Cardiac muscle cell (in vitro differentiated cells and primary cell): ENCODE measurements at places on chromosomes 6 and 20.

- no peak for DNase-seq
- H3K27ac ChIP-seq: no peak overlapping the region
- H3K4me1 ChIP-seq: no peaks in the 10 kb centered on the region
- H3K36me3 ChIP-seq: no peaks in the 10 kb centered on the region
Measured at GRCh38 chr6:124123617-124124209, 320.0 kb downstream of the NKAIN2 start.

DNA sequence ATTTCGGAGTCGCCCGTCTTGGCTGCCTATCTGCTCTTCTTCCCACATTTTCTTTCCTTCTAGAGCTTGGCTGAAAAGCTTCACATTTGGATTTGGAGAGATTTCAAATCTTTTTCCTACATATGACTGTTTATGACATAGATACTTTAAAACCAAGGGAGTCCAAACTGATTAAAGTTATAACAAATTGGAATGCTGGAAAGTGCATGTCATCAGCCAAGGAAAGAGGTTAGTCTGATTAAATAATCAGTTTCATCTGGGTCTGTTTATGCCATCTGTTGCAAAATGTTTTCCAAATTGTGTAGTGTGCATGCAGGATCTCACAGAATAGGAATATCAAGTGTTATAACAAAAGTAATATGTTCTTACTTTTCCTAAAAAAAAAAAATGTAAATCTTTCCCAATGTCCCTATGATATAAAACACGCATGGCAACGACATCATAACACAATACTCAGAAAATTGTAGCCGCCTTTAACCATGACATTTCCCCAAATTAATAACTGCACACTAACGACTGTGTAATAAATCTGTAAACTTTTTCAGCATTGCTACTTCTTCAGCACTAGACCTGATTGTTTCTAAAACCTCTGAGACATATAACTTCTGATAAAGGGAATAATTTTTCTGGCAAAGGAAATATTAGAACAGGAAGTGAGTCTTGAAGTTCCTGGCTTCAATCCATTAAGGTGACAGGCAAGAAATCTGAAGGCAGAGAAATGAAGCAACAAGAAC is 230.2 kb upstream of the FOXQ1 start:
- H3K27me3 ChIP-seq: no peaks in the 10 kb centered on the region
- H3K4me1 ChIP-seq: peaks cover 15% of the 10 kb centered on the region
- DNase-seq: peak; percentile 65
- no peak overlapping the region for H3K4me3 ChIP-seq
- H3K27ac ChIP-seq: no peak overlapping the region

- no peak for DNase-seq
- no peaks in the 10 kb centered on the region for H3K4me1 ChIP-seq
- no peaks in the 10 kb centered on the region for H3K36me3 ChIP-seq
- no peaks in the 10 kb centered on the region for H3K27me3 ChIP-seq
- no peak overlapping the region for H3K27ac ChIP-seq
Measured at GRCh38 chr6:148231572-148231971, 111.1 kb upstream of the SASH1 start.

- no peaks in the 10 kb centered on the region for H3K36me3 ChIP-seq
- no peak overlapping the region for H3K4me3 ChIP-seq
- peaks cover 70% of the 10 kb centered on the region for H3K27me3 ChIP-seq
- H3K4me1 ChIP-seq: no peaks in the 10 kb centered on the region
- peak; percentile 33 for DNase-seq
Measured at GRCh38 chr6:40419377-40419776, 167.8 kb downstream of the LRFN2 start.

- no peaks in the 10 kb centered on the region for H3K27me3 ChIP-seq
- no peaks in the 10 kb centered on the region for H3K4me1 ChIP-seq
- no peaks in the 10 kb centered on the region for H3K36me3 ChIP-seq
- H3K4me3 ChIP-seq: no peak overlapping the region
Measured at GRCh38 chr20:41837669-41838224, 219.6 kb upstream of the CHD6 start.

DNA sequence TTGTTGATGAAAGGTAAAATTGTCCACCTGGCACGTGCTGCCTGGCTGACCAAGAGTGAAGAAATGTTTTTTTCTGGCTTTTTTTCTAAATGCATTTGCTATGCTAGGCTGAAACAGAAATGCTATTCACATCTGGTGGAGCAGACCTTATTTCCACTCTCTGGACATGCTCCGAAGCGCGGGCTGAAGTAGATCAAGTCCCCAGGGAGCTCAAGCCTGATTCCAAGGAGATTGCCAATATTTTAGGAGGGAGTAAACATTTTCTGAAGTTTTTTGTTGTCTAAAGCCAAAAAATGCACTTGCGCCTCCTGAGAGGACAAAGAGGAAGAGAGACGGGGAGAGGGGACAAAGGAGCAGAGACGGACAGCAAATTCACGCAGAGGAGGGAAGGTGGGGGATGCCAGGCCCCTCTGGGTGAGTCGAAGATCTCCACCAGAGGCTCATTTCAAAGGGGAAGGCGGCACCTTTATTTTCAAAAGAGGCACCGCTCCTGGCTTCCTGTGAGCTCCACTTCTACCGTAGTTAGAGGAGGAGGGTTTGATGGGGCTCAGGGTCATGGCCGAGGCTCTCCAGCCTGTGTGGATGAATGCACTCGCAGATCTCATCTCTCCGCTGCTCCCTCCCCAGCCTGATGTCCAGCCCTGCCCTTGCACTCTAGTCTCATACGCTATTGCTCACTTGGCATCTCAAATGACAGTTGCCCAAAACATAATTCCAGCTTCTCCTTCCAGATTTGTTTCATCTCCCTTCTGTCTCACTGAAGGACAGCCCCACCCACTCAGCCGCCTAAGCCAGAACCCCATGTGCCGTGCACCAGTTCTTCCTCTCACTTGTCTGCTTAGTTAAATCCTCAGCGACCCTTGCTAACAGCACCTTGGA is 23.1 kb upstream of the SMOC2 start:
- H3K27me3 ChIP-seq: no peaks in the 10 kb centered on the region
- no peak for DNase-seq
- H3K4me3 ChIP-seq: no peak overlapping the region
- no peak overlapping the region for H3K27ac ChIP-seq
- no peaks in the 10 kb centered on the region for H3K36me3 ChIP-seq

DNA sequence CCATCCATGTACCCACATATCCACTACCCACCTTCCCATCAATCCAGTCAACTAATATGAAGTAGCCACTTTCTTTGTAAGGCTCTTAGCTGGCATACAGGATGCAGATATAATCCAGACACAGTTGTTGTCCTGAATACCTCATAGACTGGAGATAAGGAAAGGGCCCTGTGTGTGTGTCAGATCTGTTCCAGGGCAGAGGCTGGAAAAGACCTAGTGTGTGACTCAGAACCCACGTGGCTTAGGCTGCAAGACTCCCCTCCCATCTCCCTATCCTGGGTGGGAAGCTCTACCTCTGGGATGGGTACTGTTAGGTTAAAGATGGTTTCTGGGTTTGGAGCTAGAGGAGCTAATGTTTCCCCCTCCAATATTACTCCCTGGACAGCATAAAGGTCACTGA is 3.6 kb downstream of the BPIFA1 start:
- no peaks in the 10 kb centered on the region for H3K36me3 ChIP-seq
- H3K4me1 ChIP-seq: no peaks in the 10 kb centered on the region
- peaks cover 33% of the 10 kb centered on the region for H3K27me3 ChIP-seq
- H3K4me3 ChIP-seq: no peak overlapping the region
- no peak overlapping the region for H3K27ac ChIP-seq
- DNase-seq: no peak

DNA sequence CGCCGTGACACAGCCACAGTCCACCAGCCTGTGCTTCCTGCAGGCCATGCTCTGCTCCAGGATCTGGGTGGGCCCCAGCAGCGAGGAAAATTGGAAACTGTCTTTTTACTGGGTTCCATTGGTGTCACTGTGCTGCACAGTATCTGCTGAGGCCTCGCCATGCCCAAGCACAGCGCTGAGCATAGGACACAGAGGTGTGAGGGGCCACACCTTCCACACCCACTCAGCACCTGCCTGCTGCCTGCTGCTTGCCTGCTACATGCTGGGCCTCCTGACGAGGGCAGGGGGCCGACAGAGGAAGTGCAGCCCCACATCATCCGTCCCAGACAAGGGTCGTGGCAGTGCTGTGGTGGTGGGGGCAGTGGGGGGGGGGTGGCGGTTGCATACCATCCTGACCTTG is 173.0 kb upstream of the THBS2 start:
- H3K27me3 ChIP-seq: no peaks in the 10 kb centered on the region
- no peak overlapping the region for H3K4me3 ChIP-seq
- H3K36me3 ChIP-seq: no peaks in the 10 kb centered on the region
- H3K27ac ChIP-seq: no peak overlapping the region
- peaks cover 7% of the 10 kb centered on the region for H3K4me1 ChIP-seq

GRCh38 chr6:154847318-154847717 is 114.1 kb downstream of the SCAF8 start:
- no peaks in the 10 kb centered on the region for H3K36me3 ChIP-seq
- H3K27ac ChIP-seq: no peak overlapping the region
- H3K27me3 ChIP-seq: no peaks in the 10 kb centered on the region
- H3K4me1 ChIP-seq: no peaks in the 10 kb centered on the region
- no peak for DNase-seq

DNA sequence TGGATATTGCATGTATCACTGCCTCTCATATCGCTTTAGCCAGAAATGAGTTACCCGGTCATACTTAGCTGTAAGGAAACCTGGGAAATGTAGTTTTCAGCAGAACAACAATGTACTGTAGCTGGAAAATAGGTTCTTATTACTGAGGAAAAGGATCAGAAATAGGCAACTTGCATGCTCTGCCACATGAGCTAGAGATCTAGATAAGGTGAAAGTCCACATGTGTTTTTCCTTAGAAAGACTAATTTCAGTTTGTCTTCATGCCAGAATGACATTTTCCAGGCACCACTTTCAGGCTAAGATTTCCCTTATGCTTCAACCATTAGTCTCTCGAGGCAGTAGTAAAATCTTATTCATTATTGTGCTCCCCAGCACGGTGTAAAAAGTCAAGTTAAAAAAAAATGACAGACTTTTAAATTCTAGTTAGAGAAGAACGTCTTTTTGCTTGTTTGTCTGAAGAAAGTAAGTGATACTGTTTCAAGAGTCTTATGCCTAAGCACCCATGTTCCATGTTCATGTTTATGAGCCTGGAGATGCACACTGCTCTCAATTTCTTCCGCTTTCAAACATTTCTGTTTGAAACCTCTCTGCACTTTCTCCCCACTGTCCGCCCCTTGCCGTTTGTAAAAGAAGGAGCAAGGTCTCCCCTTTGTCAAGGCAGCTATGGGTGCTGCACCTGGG is 67.6 kb downstream of the ZNF831 start:
- no peak overlapping the region for H3K27ac ChIP-seq
- H3K4me3 ChIP-seq: no peak overlapping the region
- H3K36me3 ChIP-seq: no peaks in the 10 kb centered on the region
- peaks cover 4% of the 10 kb centered on the region for H3K27me3 ChIP-seq
- no peak for DNase-seq

DNA sequence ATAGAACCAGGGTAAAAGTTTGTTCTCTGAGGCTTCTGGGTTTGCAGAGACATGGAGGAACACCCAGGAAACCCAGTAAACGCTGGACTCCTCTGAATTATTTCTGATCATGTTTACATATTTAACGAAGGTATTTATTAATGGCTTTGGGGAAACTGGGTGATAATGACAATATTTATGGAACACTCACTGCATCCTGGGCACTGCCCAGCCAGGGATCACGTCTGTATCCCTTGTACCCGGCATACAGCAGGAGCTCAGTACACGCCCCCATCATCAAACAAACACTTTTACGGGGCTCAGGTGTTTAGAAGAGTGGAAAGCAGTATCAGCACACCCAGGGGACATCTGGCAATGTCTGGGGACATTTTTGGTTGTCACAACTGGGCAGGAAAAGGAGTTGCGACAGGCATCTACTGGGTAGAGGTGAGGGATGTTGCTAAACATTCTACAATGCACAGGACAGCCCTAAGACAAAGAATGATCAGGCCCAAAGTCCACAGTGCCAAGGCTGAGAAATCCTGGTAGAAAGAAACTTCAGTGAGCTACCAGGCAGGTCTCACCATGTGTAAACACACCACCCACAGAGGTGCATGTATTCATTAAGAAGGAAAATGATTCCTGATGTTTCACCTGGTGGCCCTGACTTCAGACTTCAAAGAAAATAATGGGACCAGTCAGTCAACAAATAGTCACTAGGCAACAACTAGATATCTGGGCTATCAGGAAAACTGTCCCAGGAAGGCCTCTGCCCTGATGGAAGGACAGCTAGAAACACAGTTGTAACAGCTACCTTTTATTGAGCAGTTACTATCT is 35.3 kb downstream of the ZMYND8 start:
- no peaks in the 10 kb centered on the region for H3K36me3 ChIP-seq
- H3K4me3 ChIP-seq: no peak overlapping the region
- no peaks in the 10 kb centered on the region for H3K27me3 ChIP-seq

DNA sequence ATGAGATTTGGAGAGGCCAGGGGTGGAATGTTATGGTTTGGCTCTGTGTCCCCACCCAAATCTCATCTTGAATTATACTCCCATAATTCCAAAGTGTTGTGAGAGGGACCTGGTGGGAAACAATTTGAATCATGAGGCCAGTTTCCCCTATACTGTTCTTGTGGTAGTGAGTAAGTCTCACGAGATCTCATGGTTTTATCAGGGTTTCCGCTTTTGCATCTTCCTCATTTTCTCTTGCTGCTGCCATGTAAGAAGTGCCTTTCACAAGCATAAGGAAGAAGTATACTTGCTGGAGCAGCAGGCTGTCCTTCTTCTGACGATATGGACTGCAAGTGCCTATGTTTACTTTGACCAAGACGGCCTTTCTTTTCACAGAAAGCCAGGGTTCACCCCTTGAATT is 270.5 kb downstream of the ESR1 start:
- no peaks in the 10 kb centered on the region for H3K36me3 ChIP-seq
- no peaks in the 10 kb centered on the region for H3K27me3 ChIP-seq
- no peaks in the 10 kb centered on the region for H3K4me1 ChIP-seq
- H3K27ac ChIP-seq: no peak overlapping the region
- no peak overlapping the region for H3K4me3 ChIP-seq

DNA sequence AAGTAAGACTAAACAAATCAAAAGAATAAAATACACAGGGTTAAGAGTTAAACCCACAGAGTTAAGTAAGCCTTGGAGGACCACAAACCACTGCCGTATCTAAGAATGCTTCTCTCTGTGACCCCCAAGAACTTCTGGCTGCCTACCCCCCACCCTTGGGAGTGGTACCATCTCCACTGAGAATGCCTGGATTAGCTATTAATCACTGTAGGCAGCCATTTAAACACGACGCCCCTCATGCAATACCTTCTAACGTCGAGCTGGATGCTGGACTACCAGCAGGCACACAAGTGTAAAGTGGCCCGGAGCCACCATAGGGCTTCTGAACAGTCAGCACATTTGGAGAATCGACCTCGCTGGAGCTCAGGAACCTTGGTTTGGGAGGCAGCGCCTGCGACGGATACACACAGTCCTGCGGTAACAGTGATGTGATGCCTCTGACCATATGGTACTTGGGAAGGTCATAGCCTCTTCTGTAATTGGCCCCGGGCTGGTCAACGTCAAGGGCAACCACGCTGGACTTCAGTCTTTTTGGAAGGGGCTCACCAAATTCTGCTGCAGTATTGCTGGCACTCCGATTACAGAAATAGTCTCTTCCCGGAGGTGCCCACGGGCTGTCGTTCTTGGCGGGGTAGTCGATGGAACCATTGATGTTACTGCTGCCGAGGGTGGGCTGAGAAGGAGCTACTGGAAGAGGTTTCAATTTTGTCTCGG is 18.0 kb downstream of the ZNF217 start:
- no peak overlapping the region for H3K4me3 ChIP-seq
- DNase-seq: no peak
- H3K36me3 ChIP-seq: peaks cover 61% of the 10 kb centered on the region
- no peaks in the 10 kb centered on the region for H3K27me3 ChIP-seq
- peaks cover 13% of the 10 kb centered on the region for H3K4me1 ChIP-seq
